ENCODE measurements at places on chromosomes 1 and 21.

DNA sequence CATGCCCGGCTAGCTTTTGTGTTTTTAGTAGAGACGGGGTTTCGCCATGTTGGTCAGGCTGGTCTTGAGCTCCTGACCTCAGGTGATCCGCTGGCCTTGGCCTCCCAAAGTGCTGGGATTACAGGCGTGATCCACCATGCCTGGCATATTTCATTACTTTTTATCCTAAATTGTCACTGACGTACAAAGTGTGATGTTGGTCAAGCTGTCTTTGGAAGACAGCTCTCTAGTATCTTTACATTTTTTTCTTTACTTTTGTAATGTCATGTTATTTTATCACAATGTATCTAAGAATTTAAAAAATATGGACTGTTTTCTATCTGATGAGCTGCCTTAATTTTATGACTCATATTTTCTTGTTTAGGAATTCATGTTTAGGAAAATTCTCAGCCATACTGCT, 72.2 kb downstream of the SPATA17 start:
- DNase-seq = no peak

DNA sequence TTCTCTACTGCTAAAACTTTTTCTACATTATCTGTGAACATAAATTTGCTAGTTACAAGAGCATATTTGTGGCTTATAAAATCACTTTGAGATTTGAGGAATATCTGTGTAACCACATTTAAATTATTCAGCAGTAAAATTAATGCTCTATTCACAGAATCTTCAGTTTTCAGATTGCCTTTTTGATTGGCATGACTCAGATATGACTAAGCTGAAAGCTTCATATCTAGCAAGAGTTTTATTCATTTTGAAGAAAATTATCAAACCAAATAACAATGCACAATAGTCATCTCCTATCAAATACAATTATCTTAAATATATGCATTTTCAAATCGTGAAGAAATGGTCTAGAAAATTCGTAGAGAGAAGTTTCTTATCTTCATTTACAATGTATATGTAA, 1498.2 kb upstream of the B3GALT2 start:
- no peak for DNase-seq

DNA sequence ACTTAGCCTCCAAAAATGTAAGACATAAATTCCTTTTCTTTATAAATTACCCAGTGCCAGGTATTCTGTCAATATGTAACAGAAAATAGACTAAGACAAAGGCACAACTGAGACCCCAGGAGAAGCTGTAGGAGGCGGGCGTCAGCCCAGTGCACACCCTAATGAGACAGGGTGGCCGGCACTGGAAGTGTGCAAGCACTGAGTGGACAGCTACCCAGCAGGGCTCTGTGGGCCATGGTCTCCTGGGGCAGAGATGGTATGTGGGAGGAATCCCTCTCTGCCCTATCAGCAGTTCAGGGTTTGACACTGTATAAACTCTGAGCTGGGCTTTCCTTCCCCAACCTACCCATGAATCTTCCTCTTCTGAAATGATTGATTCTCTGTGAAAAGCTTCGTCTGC, 139.5 kb downstream of the GLIS1 start:
- DNase-seq = no peak

DNA sequence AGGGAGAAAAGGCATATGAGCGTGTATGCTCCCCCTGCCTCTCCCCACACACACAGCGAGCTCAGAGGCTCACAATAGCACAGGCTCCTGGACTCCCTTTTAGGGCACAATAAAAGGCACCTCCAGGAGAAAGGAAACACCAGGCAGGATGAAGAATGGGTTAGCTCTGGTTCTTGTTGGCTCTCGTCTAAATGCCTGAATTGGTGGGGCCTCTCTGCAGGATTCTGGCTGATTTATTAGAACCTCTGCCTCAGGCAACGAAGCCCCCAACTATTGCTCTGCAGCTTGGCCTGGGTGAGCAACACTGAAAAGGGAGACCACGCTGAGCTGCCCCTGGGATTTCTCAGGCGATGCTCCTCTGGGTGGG, 590.9 kb upstream of the PLXNA2 start:
- DNase-seq = no peak

GRCh38 chr1:229947968-229948367, 119.1 kb upstream of the GALNT2 start:
- DNase-seq = no peak

- DNase-seq = no peak
These were observed 65.0 kb upstream of the FAM20B start for GRCh38 chr1:178960482-178961240.

DNA sequence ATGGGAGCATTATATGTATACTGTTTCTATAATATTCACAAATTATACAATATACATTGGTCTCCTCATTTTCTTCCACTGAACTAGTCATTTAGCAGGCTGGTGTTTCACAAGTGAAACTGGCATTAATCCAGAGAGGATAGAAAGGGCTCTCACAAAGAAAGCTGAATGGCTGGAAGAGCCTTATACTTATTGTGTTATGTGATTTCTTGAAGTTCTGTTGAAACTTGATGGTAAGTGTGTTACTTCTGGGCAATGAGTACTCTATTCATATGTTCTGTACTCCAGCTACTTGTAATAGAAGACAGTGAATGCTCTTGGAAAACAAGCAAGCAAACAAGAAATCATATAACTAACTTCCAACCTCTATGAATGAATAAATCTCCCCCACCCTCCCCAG, 14.9 kb downstream of the STX12 start:
- peak; percentile 60 for DNase-seq

DNA sequence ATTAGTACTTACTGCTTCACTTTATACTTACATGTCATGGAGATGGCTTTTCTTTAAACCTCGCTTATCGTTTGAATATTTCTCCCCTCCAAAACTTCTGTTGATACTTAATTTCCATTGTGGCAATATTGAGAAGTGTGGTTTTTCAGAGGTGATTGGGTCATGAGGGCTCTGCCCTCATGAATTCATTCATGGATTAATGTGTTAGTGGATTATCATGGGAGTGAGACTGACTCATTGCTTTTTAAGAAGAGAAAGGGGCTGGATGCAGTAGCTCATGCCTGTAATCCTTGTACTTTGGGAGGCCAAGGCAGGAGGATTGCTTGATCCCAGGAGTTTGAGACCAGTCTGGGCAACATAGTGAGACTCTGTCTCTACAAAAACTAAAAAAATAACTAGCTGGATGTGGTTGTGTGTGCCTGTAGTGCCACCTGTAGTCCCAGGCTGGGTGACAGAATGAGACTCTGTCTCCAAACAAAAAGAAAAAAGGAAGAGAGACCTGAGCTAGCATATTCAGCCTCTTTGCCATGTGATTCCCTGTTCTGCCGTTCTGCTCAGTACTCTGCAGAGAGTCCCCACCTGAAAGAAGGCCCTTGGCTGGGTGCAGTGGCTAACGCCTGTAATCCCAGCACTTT, 30.2 kb downstream of the RABGAP1L start:
- DNase-seq = peak; percentile 22

DNA sequence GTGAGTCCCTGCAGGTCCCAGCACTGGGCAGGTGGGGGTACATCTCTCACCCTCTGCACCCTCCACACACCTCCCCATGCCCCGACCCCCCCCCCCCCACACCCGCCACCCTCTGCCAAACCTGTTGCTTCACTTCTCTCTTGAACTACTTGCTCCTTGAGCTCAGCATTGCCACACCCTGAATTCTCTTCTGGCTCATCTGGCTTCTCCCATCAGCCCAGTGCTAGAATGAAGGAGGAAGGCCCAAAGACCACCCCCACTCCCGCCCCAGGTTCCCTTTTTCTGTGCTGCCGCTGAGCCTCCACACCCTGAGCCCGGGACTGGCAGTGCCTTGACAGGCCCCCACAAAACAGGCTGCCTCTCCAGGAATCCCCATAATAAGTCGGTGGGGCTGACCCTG, 6.4 kb upstream of the TNNI1 start:
- DNase-seq = no peak

- DNase-seq = no peak
These were observed 82.2 kb downstream of the SPSB1 start for GRCh38 chr1:9374748-9375341.

- DNase-seq = no peak
These were observed 8.7 kb downstream of the CAPZB start for GRCh38 chr1:19476450-19477190.

DNA sequence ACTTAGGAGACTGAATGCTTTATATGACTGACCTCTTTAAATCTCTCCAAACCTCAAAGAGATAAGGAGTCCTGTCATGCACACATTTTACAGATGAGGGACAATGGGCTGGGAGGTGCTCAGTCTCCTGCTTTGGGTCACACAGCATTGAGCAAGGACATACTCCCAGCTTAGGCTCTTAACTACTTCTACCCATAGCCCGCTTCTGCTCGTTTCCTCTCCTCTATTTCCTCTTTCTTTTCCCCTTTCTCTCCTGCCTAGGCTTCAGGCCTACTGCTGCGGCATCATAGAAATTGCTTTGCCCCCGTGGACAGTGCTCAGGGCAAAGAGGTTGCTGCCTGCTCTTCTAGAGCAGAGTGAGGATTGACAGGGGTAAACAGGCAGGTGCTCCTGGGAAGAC, 12.4 kb upstream of the ZNF691 start:
- no peak for DNase-seq

GRCh38 chr1:30054126-30054525, 669.3 kb downstream of the MATN1 start:
- no peak for DNase-seq

DNA sequence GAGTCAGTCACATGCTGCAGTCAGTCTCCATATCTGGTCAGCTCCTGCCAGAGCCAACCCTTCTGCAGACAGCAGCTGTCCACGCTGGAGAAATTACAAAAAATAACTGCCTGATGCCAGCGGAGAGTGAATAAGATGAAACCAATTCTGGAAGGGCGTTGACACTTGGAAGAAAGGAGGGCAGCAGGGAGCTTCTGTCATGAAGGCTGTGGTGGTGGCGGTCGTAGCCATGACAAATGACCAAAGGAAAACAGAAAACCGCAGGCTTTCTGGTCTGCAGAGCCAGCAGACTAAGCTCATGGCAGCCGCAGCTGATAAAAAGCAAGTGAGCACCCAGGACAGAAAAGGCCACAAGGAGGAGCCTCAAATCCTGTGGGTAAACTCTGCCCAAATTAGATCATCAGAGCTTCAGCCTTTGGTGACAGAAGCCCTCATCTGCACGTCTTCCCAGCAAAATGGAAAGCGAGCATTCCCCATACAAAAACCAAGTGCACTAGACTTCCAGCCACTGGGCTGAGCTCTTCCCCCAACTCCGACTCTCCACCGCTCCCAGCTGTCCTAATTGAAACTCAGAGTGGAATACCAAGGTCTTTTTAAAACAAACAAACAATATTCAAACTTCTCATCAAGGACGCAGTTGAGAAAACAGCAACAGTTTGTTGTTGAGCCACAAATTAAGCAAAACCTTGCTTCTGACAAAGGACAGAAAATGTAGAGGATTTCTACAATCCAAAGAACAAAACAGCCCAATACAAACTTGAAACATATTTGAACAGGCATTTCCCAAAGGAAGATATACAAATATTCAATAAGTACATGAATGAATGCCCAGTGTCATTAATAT, 28.7 kb downstream of the RSPH1 start:
- no peak for DNase-seq

- no peak for DNase-seq
These were observed 23.4 kb upstream of the ARF1 start for GRCh38 chr1:228058949-228059633.

Measured in renal cortical epithelial cell (primary cell).